RKO (cell line): ENCODE measurements at places on chromosomes 7 and 10.

- no peak for DNase-seq
Measured at GRCh38 chr7:107234436-107234835, 65.6 kb downstream of the HBP1 start.

DNA sequence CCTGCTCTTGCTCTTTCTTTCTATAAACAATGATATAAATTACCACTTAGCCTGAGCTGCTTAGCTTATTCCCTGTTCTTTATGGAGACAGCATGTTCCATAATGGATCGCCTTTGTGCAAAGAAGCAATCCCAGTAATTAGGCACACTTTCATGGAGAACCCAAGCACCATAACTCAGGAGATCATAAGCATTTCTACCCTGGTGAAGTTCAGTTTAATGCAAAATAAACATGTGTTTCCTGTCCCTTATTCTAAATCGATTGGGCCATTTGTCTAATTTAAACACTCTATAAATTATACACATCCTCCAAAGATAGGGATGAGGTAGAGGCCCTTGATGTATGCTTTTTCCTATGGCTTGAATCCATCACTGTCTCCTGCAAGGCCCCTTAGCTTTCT is 75.8 kb upstream of the TMEM72 start:
- DNase-seq, result no peak

- no peak for DNase-seq
Measured at GRCh38 chr10:28676326-28676967, 874 bp upstream of the BAMBI start.

DNA sequence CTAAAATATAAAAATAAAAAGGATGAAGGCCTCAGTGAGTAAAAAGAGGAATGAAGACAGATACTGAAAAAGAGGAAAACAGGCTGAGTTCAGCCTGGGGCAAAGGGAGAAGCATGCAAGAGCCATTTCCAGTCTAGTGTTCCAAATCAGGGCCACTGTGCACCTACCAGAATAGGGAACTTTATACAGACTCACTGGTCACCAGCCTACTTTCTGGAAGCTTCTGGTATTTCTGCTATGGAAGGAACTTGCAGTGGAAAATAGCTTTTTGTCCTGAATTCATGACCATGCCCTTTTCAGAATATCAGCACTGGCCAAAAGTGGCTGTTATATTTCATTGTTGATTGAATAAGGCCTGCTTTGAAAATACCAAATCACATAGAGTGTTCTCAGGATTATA is 28.8 kb downstream of the ABRAXAS2 start:
- DNase-seq, result no peak

DNA sequence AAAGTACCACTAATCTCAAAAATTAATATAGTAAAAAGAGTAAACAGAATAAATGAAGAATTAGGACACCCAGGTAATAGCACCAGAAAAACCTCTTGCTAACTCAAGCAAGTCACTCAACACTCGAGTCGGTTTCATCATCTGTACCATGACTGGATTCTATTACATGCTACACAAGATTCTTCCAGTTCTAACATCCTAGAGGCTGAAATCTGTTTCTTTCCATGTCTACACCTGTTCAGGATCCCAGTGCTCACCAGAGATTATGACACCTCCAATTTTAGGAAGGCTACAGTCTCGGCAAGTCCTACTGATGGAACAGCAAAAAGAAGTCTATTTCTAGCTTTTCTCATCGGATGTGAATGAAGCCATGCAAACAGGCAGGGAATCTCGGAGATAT is 95.3 kb upstream of the ANK3 start:
- no peak for DNase-seq

DNA sequence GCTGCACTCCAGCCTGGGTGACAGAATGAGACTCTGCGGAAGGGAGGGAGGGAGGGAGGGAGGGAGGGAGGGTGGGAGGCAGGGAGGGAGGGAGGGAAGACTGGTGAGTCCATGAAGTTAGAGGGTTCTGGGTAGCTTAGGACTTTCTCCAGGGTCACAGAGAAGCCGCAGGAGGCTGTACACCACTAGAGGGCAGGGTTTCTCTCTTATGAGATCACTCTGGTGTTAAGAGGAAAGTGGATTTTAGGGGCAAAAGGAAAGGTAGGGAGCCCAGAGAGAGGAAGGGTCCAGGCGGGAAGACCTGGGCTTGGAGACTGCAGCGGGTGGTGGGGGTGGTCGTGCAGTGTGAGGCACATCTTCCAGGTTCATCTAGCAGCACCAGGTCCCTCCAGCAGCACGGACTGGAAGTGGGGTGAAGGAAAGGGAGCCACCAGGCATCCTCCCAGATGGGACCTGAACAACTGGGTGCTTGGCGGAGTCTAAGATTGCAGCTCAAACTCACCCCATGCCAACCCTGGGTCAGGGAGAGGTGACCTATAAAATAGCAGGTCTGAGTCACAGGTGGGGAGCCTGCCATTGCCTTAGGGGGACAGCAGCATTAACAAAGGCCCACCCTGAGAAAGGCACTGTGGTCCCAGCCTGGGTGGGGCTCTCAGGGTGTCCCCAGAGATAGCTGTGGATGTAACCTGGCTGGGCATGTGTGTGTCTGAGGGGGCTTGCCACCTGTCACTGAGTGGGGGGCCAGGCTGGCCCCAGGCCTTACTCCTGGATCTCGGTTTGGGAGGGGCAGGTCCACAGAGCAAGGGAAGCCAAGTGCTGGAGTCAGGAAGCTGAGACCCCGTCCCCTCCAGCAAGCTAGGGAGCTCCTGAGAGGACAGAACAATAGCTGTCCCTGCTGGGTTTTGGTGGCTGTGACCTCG is 48.5 kb upstream of the SLC29A3 start:
- DNase-seq, result peak; percentile 81

- no peak for DNase-seq
Measured at GRCh38 chr7:82592416-82592815, 148.8 kb upstream of the CACNA2D1 start.

DNA sequence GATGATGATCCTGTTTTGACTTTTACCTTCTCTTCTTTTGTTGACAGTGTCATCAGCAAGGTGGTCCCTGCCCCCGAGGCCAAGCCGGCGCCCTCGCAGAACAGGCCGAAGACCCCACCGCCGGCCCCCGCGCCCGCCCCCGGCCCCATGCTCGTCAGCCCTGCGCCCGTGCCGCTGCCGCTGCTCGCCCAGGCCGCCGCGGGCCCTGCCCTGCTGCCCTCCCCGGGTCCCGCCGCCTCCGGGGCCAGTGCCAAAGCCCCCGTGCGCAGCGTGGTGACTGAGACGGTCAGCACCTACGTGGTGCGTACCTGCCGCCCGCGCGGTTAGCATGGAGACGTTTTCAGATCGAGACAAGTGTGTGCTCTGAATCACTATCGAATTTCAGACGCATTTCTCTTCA is 45.5 kb upstream of the GATA3 start:
- DNase-seq, result no peak

GRCh38 chr7:37964196-37964595 is 43.8 kb downstream of the EPDR1 start:
- no peak for DNase-seq

- peak; percentile 26 for DNase-seq
Measured at GRCh38 chr10:121942749-121943416, 15.1 kb upstream of the ATE1 start.

DNA sequence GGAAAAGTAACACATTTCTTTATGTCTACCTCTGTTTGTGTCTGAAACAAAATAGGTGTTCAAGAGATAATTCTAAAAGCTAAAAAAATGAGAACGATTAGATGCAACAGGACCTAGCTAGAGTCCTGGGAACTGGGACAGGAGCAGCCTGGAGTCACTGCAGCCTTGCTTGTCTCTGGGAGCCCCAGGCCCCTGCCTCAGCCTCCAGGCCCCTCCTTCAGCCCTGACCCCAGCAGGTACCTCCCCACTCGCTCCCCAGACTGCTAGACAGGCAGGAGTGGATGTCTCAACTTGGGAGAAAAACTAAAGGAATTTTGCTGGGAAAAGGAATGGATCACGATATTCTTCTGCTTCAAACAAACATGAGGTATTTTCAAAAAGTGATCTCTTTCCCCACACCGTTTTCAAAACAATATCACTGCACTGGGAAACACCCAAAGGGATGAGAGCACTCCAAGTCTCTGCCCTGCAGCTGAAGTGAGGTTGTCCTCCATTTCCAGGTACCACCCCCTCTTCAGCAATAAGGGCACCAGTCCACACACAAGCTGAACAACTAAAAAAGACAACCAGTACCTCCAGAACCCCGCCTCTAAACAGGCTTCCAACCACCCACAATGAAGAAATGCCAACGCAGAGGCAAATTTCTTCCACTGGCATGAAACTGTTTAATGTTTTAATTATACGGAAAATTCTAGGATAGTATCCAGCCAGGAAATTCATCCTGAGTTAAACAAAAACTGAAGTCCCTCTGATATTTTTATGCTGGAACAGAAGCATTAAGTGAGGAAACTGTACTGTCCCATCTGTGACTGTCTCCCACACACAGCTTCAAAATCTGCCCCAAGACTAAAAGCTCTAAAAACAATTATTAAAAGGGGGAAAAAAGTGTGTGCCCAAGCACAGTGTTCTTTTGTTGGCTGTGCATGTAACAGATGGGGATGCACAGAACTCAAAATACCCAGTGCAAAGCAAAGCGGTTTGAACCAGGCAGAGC is 47.2 kb downstream of the XPNPEP1 start:
- DNase-seq, result no peak

GRCh38 chr7:158975526-158976467 is 119.4 kb downstream of the DYNC2I1 start:
- no peak for DNase-seq

- DNase-seq, result no peak
Measured at GRCh38 chr10:74677951-74678350, 148.4 kb upstream of the KAT6B start.

GRCh38 chr7:9189703-9190102 is 756.3 kb downstream of the NXPH1 start:
- DNase-seq, result no peak

DNA sequence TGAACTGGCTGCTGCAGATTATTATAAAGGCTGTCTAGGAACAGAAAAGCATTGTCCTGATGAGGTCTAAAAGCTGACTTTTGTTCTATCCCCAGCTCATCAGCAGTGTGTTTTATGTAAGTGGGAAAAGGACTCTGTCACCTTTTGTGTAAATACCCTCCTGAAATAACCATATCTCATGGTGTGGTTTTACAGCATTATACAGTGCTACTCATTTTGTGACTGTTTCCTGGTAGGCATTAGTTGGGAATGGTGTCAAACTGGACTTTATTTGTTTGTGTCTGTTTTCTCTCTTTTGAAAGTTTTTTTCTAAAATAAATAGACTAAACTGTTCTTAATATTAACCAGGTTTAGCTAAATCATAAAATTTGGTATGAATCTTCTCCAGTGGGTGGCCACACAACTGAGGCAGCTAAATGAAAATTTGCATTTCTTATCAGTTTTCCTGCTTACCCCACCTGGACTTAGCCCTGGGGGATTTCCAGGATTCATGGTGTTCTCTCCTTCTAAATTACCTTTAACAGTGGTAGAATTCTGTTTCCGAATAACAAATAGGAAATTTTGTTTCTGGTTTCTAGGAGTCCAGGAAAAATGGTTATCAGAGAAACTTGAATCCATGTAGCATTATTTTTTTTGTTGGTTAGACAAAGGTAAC is 140.9 kb downstream of the LHFPL3 start:
- no peak for DNase-seq

- DNase-seq, result no peak
Measured at GRCh38 chr10:60283397-60283796, 106.3 kb downstream of the ANK3 start.

DNA sequence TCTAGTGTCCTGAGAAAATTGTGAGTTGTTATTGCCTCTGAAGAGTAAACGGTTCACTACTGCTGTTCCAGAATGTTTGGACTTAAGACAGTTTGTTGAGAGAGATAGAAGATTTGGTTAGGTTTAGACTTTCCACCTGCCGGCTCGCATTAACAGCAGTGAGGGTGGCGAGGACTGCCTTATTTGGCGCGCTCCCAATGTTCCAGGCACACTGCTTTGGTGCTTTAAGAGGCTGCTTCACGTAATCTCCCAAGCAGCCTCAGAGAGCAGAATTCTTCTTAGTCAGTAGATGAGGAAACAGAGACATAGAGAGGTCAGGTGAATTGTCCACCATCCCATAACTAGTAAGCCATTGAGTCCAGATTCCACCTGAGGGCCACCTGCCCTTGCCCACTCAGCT is 41.1 kb downstream of the GLRX3 start:
- DNase-seq, result no peak

- DNase-seq, result no peak
Measured at GRCh38 chr10:1509011-1509530, 228.3 kb downstream of the ADARB2 start.

GRCh38 chr10:31314256-31315150 is 4.5 kb upstream of the ZEB1 start:
- no peak for DNase-seq

DNA sequence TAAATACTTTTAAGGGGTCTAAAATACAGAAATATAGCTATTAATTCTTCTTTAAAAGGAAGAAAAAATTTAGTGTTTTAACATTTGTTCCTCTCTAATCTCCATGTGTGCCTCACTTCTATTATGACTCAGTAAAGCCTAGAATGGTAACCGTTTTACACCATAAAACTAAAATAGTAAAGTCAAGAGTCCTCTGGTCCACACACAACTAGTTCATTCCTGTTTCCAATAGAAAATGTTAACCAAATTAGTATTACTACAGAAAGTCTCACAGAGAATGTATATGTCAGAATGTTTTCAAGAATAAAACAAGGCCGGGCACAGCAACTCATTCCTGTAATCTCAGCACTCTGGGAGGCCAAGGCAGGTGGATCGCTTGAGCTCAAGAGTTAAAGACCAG is 55.8 kb downstream of the CNOT4 start:
- DNase-seq, result no peak

DNA sequence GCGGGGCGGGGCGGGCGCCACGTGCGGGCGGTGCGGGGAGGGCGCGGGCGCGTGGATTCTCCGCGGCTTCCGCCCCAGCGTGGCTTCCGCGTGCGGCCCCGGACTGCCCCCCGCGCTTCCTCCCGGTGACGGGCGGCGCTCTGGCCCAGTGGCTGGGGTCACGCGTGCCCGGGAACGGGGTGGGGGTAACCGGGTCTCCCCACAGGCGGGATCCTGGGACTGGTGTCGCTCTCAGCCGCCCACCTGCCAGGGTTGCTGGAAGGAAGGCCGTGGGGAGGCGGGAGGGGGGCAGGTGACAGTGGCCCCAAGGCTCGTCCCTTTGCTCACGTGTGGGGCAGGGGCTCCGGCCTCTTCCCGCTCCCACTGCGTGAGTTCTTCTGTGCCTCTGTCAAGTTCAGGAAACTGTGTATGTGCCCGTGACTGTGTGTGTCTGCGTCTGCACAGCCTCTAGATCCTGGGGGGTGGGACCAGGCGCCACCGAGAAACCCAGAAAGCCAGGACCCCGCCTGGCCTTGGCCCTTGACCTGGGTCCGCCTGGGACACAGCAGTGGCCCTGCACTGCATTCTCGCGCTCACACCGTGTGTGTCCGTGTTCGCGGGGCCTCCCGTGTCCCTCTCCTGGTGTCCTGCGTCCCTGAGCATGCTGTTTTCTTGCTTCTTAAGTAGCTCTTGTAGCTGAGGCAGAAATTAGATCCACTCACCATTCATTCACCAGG is 919 bp downstream of the MAFK start:
- peak; percentile 47 for DNase-seq
